ENCODE measurements at places on chromosomes 7 and 10. TPM values are rescaled to one million over a fixed set of nuclear protein-coding genes. Genes with fewer than 3 reads are reported as not detected.

TMEM270 gene
- total RNA-seq, result not detected

GALNT17 gene
- 10.8 TPM for total RNA-seq

ANKRD30A gene
- total RNA-seq, result 1.2 TPM

CYP26C1 gene
- 0.22 TPM for total RNA-seq

SPDYE3 gene
- not detected for total RNA-seq

DPYSL4 gene
- total RNA-seq, result 0.34 TPM

INA gene
- total RNA-seq, result not detected

ITIH2 gene
- not detected for total RNA-seq

CDH23 gene
- total RNA-seq, result 16.1 TPM

FRMPD2 gene
- total RNA-seq, result not detected

SPDYE16 gene
- total RNA-seq, result 3.8 TPM

ZNF862 gene
- total RNA-seq, result 18.1 TPM

HECW1 gene
- total RNA-seq, result 1.1 TPM

CREB3L2 gene
- 26.9 TPM for total RNA-seq

GDF2 gene
- not detected for total RNA-seq

DYDC2 gene
- not detected for total RNA-seq

GJD4 gene
- not detected for total RNA-seq

CEP55 gene
- total RNA-seq, result 2.4 TPM

ACHE gene
- 0.68 TPM for total RNA-seq

SLC13A1 gene
- not detected for total RNA-seq

TMUB1 gene
- total RNA-seq, result 29.4 TPM

TSPAN15 gene
- 87.4 TPM for total RNA-seq

PLOD3 gene
- total RNA-seq, result 45.0 TPM

CACNB2 gene
- 1.7 TPM for total RNA-seq

PCGF6 gene
- total RNA-seq, result 13.4 TPM

SAMD9 gene
- 6.6 TPM for total RNA-seq

CFAP70 gene
- total RNA-seq, result 7.9 TPM

DPP6 gene
- total RNA-seq, result 2.0 TPM

SYT15 gene
- 7.9 TPM for total RNA-seq

PAX2 gene
- total RNA-seq, result not detected

NEUROG3 gene
- not detected for total RNA-seq

CRPPA gene
- total RNA-seq, result 0.68 TPM

OPN4 gene
- total RNA-seq, result 1.5 TPM

STEAP1 gene
- total RNA-seq, result 41.0 TPM

ZNF273 gene
- total RNA-seq, result 8.1 TPM
